ENCODE measurements at places on chromosomes 2 and 18.

- DNase-seq: no peak
Measured at GRCh38 chr2:110860630-110861029, 128.3 kb downstream of the ACOXL start.

DNA sequence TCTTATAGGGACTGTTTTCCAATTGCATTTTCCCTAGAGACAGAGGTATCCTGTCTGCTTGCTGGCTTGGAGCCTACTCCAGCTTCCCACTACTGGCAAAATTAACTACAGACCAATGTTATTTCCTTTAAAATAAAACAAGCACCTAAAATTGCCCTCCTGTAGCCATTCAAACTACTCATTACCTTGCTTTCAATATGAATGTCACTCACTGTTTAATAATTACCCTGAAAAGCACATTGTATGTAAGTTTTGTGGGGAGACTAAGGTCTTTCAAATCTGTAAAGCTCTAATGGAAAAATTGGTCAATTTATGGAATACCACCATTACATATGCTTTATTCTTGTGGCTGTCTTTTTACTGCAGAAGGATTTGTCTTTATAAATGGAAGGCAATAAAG lies 87.3 kb downstream of the DOCK10 start:
- no peak for DNase-seq

- no peak for DNase-seq
Measured at GRCh38 chr2:30368258-30368657, 78.8 kb upstream of the LCLAT1 start.

- DNase-seq: peak; percentile 16
Measured at GRCh38 chr18:47754311-47755101, 176.0 kb downstream of the SMAD2 start.

GRCh38 chr2:180829261-180829660 lies 151.1 kb upstream of the UBE2E3 start:
- DNase-seq: no peak

DNA sequence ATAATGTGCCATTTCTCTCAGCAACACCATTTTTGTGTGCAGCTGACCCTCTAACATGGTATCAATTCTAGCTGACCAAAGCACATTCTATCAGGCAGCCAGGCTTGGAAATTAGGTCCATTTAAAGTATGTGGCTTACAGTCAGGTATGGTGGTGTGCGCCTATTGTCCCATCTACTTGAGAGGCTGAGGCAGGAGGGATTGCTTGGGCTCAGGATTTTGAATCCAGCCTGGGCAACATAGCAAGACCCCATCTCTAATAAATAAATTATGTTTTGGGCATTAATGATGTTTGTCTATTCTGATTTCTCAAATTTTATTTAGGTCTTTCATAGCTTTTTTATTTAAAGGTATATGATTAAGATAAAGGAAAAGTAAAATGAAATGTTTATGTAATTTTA lies 63.3 kb downstream of the DNAJC10 start:
- DNase-seq: no peak

DNA sequence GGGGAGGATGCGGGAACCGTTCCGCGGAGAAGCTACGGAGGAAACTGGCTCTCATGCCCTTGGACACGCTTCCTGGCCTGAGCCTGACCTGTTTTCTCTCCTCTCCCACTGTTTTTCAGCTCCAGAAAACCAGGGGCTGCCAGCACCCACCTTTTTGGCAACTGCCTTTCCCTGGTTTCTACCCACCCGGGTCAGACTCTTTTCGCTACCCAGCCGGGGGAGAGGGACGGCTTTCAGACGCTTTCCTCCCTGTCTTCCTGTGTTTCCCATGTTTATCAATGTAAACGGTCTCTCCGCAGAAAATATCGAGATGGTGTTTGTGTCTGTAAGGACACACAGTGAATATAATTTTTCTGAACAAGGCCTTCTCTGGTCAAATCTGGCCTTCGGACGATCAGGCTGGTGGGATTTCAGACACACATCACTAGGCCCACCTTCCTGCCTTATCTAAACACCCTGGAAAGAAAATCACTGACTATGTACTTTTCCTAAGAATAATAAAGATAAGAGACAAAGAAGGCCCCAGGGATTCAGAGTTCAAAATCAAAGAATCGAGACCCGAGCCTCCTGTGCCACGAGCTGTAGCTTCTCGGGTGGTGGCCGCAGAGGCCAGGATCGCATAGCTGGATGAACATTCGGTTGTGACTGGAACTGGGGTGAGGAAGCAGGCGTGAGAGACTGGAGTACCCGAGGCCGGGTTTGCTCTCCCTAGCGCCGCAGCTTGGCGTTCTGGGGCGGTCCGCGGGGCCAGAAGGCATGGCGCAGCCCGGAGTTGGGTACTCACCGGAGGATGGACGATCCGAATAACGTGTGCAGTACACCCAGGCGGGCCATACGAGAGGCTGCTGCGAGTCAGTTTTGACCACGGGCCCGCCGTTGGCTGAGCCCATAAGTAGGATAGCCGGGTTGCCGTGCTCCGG lies 1.7 kb downstream of the EN1 start:
- DNase-seq: no peak

- no peak for DNase-seq
Measured at GRCh38 chr2:105308382-105309146, 21.0 kb downstream of the TGFBRAP1 start.

GRCh38 chr2:28341208-28341891 lies 51.3 kb upstream of the FOSL2 start:
- DNase-seq: no peak

DNA sequence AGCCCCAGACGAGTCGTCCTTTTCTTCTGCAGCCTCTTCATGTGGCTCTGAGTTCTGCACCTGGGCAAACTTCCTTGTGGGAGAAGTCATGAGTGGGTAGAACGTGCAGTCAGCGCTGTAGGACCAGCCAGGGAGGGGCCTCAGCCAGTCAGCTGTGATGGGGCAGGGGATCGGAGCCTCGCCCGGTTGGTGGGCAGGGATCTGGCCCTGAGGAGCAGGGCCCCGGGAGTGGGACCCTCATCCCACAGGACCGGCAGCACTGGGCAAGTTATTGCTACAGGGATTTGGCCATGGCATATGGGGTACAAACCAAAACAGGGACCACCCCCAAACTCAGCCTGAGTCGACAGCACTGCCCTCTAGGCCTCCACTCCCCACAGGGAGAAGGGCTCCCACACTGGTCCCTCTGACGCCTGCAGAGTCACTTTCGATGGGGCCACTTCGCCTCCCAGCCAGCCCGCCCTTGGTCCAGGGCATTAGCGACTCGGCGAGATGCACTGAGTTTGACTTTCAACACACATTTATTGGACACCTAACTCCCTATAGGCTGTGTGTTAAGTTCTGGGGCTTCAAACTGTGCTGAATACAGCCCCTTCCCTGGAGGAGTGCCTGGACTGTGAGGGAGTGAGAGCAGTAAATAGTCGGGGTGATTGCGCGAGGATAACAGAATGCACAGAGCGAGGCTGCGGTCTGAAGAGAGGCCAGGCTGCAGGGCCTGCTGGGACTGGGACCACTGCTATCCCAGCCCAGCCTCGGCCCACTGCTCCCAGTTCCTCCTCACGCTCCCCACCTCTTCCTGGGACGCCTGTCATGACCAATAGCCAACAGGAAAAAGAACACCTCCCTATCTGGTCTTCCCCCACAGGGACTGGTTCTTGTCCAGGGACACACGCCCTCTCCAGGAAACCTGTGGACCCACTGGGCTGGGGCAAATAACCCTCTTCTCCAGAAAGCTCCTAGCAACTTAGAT lies 55.9 kb downstream of the SDC1 start:
- no peak for DNase-seq

GRCh38 chr2:148027822-148028221 lies 6.9 kb downstream of the MBD5 start:
- no peak for DNase-seq

DNA sequence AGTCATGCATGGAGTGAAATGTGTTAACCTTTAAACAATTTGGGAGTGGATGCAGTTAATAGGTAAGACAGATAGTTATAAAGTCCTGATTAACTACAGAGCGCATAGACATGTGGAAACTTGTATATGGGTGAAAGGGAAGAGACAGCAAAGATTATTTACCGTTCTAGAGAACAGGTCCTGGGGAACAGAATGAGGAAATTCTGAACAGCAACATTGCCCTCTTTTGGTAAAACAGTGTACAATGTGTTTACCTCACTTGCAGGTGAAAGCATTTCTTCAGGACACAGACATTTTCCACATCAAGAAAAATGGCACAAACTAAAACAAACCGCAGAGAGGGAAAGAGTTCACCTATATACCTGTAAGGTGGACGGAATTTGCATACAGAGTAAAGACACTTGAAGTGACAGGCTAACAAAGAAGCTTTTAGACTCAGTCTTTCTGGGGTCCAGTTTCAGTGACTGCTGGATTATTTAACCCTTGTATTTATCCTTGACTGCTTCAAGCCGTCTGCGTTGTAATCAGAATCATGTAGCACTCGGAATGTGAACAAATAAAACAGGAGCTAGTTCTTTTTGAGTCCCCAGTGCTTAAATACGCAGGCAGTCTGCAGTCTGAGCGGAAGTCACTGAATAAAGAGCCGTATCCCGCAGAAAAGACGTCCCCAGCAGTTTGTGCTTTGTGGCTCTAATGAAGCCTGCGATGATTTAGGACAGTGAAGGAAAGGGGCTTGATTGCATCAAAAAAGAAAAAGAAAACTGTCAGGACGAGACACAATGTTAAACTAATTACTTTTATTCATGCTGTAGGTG lies 364.8 kb upstream of the GALNT5 start:
- DNase-seq: peak; percentile 17

GRCh38 chr2:144894612-144895599 lies 375.0 kb upstream of the ZEB2 start:
- no peak for DNase-seq

DNA sequence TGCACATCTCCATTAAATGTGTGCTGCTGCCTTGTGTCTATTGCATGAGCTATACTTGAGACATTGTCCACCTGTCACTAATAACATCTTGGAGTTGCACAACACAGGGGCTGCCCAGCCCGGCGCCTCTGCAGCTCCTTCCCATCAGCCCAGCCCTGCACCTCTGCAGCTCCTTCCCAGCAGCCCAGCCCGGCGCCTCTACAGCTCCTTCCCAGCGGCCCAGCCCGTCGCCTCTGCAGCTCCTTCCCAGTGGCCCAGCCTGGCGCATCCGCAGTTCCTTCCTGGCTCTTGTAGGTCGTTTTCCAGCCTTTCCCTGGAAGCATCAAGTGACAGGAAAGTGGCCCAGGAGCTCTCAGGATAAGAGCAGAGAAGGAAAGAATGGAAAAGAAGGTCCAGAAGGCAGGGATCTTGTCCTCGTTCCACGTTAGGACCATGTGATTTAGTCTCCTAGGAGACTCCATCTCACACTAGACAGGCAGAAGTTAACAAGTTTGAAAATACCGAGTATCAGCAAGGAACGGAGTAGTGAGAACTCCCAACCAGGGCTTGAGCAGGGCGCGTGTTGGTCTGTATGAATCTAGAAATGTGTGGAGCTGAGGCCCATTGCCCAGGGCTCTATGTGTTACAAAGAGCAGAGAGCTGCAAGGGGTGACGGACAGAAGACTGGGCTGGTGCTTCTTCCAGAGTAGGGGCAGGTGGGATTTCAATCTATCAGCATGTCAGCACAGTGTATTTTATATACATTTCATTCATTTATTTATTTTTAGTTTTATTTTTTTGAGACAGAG lies 115.7 kb upstream of the TPO start:
- no peak for DNase-seq

- DNase-seq: no peak
Measured at GRCh38 chr2:204362581-204362980, 182.7 kb upstream of the PARD3B start.

DNA sequence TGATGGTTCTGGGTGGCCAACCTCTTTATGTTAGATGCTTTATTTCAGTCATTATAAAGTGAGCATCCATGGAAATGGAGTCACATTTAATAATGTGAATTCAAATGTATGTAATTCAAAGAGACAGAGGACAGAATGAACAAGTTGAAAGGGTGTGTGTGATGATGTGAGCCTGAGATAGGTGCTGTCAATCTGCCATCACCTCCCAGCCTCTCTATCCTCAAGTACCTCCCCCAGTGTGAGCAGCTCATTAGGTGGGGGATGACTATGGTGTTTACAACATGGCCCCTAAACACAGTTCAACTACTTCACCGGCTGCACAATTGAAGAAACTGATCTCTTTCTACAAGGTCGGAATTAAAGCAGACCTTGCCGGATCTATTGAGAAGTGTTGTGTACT lies 74.7 kb upstream of the IGFBP5 start:
- DNase-seq: no peak

- DNase-seq: no peak
Measured at GRCh38 chr2:190318931-190319554, 583 bp downstream of the HIBCH start.

- no peak for DNase-seq
Measured at GRCh38 chr2:213261715-213262114, 22.5 kb upstream of the SPAG16 start.

- no peak for DNase-seq
Measured at GRCh38 chr2:118333664-118334063, 245.4 kb downstream of the INSIG2 start.

GRCh38 chr2:174641168-174641567 lies 43.6 kb upstream of the WIPF1 start:
- no peak for DNase-seq

DNA sequence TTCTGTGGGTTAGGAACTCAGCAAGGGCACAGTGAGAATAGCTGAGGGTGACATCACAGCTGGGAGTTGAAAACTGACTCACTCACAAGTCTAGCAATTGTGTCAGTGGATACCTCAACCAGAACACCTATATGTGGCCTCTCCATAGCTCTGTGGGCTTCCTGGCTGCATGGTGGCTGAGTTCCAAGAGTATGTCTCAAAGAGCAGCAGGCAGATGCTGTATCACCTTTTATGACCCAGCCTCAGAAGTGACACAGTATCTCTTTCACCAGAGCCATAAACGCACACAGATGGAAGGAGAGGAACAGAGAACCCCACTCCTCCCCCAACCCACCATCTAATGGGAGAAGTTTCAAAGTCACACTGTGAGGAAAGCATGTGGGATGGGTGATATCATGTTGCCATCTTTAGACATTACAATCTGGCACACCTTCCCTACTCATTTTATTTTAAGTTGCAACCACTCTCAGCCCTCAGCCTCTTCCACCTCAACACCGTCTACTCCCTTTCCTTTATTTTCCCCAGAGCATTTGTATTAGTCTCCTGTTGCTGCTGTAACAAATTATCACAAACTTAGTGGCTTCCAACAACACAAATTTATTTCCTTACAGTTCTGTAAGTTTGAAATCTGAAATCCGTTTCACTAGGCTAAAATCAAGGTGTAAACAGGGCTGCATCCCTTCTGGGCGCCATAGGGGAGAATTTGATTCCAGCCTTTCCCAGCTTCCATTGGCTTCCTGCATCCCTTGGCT lies 134.6 kb upstream of the SPATS2L start:
- DNase-seq: no peak

- DNase-seq: no peak
Measured at GRCh38 chr2:33366473-33366872, 110.0 kb upstream of the RASGRP3 start.

All from AML-193 (cell line).